ENCODE measurements at places on chromosomes 1 and 21.

DNA sequence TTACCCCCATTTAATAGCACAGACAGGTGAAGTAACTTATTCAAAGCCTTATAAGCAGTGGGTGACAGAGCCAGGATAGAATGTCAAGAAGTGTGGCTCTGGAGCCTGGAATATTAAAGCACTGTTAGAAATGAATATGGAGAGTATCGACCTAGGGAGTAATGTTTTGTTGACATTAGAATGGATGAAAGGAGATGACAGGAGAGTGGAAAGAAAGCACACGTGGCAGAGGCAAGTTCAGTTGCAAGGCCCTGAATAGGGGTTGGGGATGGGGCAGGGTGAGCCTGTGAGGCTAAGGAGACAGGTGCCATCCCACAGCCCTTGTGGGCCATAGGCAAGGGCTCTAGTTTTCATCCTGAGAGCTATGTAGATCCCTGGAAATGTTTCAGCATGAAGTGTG lies 125.5 kb upstream of the PLXNA2 start:
- no peak for DNase-seq

GRCh38 chr1:63888984-63889383 lies 115.2 kb downstream of the ROR1 start:
- DNase-seq: no peak

DNA sequence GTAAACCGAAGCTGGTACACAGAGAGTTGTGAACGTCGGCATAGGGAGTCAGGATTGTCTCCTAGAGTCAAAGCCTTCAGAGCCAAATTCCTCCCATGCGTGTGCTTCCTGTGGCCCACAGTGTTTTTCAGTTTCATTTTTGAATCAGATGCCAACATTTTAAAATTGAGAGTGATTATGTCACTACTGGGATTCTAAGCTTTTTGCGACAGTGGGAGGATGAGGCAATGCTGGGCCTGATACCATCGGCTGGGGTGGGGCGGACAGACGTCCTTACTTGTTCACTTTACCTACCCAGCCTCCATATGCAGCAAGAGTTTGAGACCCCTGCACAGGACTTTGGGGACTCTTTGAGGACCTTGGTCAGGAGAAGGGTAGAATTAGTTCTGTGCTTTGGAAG lies 1.3 kb upstream of the KLHDC7A start:
- no peak for DNase-seq

DNA sequence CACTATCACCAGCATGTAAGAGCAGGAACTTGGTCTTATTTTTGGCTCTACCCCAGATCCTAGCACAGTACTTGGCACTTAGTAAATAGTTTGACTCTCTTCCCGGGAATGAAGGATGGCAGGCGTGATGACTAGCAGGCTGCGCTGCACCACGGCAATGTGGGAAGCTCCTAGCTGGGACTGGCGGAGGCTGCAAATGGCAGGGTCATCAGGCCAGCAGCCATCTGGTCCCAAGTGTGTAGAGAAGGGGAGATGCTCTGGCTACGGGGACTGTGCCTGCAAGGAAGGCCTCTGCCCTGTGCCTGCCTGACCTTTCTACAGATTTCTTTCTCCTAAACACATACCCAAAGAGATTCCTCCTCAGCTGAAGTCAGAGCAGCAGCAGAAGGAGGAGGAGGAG lies 95.0 kb downstream of the KCND3 start:
- DNase-seq: no peak

DNA sequence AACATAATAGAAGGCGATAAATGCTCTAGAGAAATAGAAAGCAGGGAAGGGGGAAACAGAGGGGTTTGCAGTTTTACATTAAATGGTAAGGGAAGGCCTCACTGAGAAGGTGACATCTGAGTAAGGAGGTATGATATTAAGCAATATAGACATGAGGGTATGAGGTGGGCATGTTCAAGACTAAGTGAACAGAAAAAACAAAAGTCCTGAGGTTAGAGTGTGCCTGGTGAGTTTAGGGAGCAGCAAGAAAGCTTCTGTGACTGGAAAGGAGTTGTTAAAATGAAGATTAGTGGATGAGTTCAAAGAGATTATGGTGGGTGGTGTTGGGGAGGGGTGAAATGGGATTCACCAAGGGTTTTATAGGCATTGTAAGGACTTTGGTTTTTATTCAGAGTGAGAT lies 8.6 kb downstream of the RPRD2 start:
- DNase-seq: no peak

DNA sequence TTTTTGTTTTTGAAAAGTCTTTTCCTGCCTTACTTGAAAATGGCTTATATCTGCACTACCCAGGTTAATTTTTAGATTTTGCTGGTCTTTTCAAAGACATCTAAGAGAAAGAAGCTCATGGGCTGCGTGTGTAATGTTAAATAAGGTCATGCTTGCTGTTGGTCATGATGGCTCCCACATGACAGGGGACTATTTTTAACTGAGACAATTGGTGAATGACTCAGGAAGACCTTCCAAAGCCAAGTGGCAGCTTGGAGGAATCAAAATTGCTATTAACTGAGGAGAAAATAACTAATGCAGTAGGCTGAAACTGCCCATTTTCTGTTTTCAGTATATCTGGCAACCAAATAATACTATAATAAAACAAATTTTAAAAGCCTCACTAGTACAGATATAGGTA lies 117.1 kb upstream of the SPAG17 start:
- no peak for DNase-seq

- DNase-seq: no peak
Observed at GRCh38 chr21:36436829-36437744, 42.8 kb downstream of the CLDN14 start.

DNA sequence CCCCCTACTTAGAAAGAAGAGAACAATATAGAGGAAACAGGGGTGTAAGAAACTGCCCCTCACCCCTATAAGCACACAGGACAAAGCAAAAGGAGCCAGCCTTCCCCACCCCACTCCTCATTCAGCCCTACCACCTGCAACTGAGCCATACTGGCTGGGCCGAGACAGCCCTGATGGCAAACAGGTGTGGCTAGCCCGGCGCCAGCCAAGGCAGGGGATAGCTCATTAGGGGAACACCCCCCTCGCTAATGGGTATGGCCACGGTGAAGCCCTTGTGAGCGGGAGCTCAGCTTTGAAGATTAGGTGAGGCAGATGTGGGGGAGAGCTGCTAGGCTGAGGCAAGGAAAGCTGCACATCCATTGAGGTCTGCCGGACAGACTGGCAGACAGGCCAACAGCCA lies 65.5 kb downstream of the ERI3 start:
- DNase-seq: no peak

DNA sequence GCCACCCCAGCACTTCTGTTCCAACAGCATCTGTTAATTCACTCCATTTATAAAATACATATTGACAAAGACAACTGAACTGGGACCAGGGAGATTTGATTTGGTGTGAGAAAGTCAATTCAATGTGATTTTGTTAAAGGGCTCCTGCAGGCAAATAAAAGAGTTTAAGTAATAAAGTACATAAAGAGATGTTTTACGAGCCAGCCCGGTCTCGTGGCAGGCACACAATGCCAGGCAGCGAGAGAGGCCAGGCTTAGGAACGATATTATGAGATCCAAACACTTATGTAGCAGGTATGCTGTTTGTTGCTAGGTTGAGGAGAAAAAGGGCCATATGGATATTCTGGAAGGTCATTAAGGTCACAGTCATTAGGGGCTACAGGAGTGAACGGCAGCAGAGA lies 227.1 kb downstream of the KCTD3 start:
- no peak for DNase-seq

GRCh38 chr1:150162582-150162861 lies 12.8 kb downstream of the PLEKHO1 start:
- no peak for DNase-seq

GRCh38 chr1:50542362-50542761 lies 119.1 kb upstream of the DMRTA2 start:
- no peak for DNase-seq

GRCh38 chr1:228440761-228441500 lies 24.3 kb upstream of the TRIM17 start:
- DNase-seq: no peak

GRCh38 chr1:65958561-65959350 lies 166.1 kb downstream of the PDE4B start:
- peak; percentile 33 for DNase-seq

- no peak for DNase-seq
Observed at GRCh38 chr1:19728413-19729145, 63.9 kb downstream of the HTR6 start.

GRCh38 chr1:201970334-201971159 lies 11.9 kb upstream of the RNPEP start:
- no peak for DNase-seq

DNA sequence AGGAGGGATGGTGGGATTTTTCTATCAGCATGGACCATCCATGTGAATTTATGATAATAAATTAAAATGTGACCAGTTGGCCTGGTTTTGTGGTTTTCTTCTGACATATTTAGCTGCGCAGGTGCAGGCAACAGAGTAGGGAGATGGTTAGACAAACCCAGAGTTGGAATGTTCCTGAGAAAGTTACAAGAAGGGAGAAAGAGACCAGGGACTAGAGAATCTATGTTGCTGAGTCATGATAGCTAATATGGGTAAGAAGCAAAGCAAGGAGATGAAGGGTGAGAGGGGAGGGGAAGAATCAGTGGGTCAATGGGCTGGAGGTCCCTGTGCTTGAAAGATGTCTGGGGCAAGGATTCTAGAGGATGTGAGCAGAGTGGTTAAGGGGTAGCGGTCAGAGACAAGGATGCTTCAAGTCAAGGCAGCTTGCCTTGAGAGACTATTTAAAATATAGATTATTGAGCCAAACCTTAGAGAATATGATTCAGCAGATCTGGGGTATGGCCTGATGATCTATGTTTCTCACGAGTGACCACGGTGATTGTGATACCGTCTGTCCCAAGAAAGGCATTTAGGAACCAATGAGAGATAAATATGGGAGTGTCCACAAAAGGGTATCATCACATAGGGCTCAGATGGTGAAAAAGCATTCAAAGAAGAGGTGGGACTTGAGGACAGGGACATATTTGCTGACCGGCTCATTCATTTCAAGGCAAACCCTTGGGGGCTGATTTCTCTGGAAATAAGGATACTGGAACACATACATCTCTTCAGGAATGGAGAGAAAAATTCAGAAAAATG lies 219.7 kb upstream of the PLD5 start:
- no peak for DNase-seq

GRCh38 chr1:165483412-165483811 lies 38.5 kb upstream of the RXRG start:
- no peak for DNase-seq

DNA sequence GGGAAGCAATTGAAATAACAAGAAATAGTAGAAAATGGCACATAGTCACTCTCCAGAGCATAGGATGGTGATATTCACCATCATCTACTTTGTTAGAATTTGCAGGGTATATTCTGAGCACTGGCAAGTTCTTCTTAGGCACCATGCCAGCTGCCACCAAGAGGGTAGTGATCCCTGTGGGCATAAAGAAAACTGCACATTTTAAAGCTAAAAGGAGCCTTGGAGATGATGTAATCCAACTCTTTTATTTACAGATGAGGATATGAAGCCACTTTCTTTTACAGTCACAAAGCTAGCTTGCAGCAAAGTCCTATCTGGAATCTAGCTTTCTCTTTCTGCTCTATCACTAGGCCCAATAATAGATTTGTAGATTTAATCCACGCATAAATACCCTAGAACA lies 69.0 kb downstream of the PTGER3 start:
- no peak for DNase-seq

DNA sequence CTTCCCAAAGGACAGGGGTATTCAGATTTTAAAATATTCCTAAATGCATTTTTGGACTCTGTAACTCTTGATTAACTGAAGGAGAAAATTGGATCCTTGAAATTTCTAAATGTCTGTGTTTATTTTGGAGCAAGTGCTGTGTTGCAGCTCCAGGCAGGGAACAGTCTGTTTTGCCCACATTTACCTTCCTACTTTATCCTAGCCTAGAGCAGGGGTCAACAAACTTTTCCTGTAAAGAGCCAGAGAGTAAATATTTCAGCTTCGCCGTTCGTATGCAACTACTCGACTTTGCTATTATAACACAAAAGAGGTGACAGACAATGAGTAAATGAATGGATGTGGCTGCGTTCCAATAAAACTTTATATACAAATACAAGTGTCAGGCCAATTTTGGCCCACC lies 402.2 kb downstream of the GPATCH2 start:
- no peak for DNase-seq

GRCh38 chr1:182189535-182190066 lies 128.1 kb upstream of the ZNF648 start:
- DNase-seq: no peak

- DNase-seq: peak; percentile 95
Observed at GRCh38 chr1:1033009-1033587, 13.2 kb downstream of the AGRN start.

DNA sequence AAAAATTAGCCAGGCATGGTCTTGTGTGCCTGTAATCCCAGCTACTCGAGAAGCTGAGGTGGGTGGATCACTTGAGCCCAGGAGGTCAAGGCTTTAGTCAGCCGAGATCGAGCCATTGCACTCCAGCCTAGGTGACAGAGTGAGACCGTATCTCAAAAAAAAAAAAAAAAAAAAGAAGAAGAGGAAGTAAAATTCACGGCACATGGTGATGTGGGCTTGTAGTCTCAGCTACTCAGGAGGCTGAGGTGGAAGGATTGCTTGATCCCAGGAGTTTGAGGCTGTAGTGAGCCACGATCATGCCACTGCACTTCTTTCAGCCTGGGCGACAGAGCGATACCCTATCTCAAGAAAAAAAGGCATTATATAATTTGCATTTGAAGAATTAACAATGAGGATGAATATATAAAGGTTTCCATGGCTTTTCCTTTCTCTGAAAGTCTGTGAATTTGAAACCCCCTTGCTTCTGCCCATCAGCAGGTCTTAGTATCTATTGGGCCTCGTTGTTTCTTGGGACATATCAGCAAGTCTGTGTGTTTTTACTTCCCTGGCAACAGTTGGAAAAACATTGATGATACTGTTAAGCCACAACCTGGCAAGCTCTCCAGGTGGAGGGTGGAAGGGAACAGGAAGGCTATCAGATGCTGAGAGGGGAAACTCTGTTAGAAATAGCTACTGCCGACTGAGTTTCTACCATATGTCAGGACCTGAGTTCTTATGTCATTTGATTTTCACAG lies 4.6 kb upstream of the PLA2G2D start:
- DNase-seq: no peak

DNA sequence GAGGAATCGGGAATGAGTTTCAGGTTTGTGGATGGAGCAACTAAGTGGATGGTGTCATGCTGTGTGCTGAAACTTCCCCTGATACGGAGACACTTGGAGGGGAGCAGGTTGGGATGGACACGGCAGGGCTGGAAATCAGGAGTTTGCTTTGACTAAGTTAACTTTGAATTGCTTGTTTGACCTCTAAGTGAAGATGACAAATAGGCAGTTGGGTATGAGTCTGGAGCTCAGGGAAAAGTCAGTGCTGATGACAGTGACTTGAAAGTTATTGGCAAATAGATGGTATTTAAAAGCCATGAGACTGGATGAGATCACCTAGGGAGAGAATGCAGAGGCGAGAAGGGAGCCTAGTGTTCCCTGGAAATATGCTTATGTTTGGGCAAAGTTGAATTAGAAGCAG lies 12.8 kb upstream of the ZSCAN20 start:
- no peak for DNase-seq

- DNase-seq: no peak
Observed at GRCh38 chr1:1157914-1158710, 15.6 kb upstream of the TTLL10 start.

DNA sequence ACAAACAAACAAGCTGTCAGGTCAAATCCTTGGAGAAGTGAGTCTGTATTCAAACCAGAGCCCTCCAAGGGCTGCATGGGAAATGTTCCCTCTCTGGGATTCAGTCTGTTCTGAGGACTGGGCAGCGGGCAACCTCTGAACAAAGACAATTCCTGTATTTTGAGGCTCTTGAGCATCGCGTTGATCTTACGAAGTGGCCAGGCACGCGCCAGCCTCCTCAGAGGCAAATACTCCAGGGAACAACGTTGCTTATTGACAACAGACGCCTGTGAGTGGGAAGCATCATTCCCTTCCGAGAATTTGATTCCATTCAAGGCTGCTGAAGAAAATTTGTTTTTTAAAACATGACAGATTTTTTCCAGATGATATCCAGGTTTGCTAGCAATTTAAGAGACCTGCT lies 20.0 kb upstream of the TACSTD2 start:
- no peak for DNase-seq

Measured in activated CD4-positive, alpha-beta T cell treated with anti-CD3 and anti-CD28 coated beads for 4 hours (primary cell).